ENCODE measurements at places on chromosomes 16 and 17. TPM values are rescaled to one million over a fixed set of nuclear protein-coding genes. Genes with fewer than 3 reads are reported as not detected.

ST6GALNAC2 gene
- 2.4 TPM for total RNA-seq

TP53TG3C gene
- total RNA-seq: not detected

MPP3 gene
- total RNA-seq: 4.3 TPM

IRF8 gene
- total RNA-seq: not detected

ZACN gene
- total RNA-seq: not detected

PIEZO1 gene
- total RNA-seq: 126 TPM
